Vagina (tissue), 2 donors: ENCODE measurements at places on chromosomes 7 and 10. TPM values are rescaled to one million over a fixed set of nuclear protein-coding genes. Genes with fewer than 3 reads are reported as not detected.
A peak's percentile ranks its signal among the peaks of the same experiment; 100 is the strongest.

DNA sequence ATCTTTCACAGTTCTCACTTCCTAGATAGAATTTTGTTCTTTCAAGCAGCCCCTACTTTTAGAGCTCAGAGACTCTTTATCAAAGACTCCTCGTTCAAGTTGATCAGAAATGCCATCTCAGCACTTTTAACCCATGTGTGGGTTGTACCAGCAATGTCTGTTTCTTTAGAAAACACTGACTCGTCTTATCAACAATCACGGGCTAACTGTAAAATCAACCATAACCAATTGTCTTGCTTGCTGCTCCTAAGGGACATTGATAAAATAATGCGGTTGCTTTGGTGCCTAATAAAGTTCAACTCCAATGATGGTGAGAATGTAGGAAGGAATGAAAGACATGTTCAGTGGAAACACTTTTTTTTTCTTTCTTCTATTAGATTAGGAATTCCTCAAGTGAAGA is 12.9 kb upstream of the CDK6 start:
- no peak for DNase-seq

DNA sequence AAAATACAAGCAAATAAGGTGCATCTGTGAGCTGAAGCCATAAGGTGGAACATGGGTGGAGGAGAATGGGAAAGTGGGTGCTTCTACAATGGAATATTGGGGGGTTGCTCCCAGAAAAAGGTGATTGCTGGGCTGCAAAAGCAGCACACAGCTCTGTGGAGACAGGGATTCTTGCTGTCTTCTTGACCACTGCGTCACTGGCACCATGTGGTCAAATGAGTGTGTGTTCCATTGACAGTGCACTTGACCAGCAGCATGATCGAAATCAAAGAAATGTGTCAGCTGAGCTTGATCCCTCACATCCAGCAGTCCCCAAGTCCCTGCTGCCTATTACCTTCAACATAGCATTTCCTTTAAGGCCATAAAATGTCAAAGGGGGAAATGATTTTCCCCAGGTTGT is 56.2 kb downstream of the GPR26 start:
- no peak for DNase-seq

GRCh38 chr10:113319479-113319878 is 233.4 kb upstream of the HABP2 start:
- no peak for DNase-seq

- no peak for DNase-seq
These were observed 217.9 kb downstream of the OTUD1 start for GRCh38 chr10:23656735-23657134.

DNA sequence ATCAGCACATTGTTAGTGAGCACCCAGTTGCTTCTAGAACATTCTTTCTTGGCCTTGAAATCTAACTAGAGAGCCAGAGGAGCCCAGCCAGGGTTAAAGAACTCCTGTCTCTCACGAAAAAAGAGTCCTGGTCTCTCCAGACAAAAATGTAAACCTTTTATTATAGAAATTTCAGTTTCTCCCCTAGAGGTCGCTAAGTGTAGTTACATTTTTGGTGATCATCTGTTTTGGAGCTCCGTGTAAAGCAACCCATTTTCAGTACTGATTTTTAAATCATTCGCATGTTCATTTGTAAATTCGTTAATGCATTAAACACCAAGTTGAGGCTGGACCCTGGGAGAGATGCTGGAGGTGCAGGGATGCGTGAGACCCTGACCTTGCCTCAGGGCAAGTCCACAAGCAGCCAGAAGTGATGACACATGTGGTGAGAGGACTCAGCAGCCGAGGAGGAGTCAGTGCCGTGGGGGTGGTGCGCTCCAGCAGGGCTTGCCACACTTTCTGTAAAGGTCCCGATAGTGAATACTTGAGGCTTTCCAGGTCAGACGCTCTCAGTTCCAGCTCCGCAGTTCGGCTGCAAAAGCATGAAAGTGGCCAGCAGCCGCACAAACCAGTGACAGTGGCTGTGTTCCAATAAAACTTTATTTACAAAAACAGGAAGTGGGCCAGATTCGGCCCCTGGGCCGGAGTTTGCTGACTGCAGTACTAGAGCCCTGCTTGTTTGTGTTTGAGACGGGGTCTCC is 578.6 kb upstream of the FOXK1 start:
- no peak for DNase-seq

- no peak for DNase-seq
These were observed 125.5 kb downstream of the RNLS start for GRCh38 chr10:88457660-88458059.

DNA sequence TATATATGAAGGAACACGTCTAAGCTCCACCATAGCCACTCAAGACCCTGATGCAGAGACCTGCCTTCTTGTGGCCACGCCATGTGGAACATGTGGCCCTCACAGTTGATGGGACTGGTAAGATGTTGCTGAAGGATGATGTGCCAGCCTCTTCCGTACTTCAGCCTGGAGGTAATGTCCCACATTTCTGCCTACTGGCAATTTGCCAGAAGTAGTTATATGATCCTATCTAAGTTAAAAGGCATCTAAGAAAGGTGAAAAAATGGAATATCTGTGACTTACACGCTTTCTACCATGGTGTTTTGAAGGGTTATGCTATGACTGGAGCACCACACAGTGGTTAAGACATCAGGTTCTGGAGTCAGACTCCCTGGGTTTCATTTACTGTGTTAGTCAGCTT is 948.7 kb upstream of the GHITM start:
- no peak for DNase-seq

DNA sequence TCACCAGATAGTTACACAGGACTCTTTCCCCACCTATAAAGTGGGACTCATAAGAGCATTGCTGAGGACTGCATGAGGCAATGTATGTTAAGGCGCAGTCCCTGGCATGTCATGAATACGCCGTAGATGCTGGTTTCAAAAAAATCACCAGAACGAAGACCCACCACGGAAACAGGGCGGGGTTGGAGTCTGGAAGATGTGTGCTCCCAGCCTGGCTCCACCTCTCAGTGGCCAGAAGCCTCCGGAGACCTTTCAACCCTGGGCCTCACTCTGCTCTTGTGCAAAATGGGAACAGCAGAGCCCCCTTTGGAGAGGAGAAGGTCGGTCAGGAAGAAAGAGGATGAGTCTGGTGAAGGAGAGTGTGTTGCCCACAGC is 12.4 kb upstream of the ZMIZ1 start:
- no peak for DNase-seq

DNA sequence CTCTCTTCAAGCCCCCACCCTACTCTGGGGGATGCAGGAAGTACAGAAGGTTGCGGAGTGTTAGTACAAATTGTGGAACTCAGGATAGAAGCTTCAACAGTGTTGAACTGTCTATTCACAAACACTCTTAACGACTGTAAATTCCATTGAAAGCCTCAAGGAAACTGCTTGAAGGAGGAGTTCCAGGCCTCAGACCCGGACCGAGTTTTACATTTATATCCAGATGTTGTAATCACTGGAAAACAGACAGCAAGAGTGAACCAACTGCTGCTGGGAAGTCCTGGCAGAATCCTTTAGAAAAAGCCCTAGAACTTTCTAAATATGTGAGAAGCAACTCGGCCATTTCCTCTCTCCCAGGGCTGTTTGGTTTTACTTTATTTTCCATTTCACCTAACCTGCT is 84.1 kb upstream of the LRRC18 start:
- no peak for DNase-seq

- DNase-seq: no peak
These were observed 66.3 kb upstream of the KLF6 start for GRCh38 chr10:3850999-3851937.

DNA sequence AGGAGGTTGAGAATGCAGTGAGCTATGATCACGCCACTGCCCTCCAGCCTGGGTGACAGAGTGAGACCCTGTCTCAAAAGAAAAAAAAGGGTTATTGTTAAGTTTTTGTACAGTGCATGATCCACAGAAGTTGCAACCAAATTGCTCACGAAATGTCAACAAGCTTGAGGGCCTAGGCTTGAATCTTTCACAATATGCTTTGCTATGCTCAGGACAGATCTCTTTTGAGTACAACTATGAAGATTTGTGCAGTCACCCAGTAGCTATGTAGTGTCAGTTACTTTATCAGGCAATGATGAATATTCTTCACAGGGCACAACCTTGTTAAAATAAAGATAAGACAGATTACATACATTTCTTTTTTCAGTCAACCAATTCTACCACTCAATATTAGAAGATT is 109.2 kb downstream of the PRTFDC1 start:
- no peak for DNase-seq

- DNase-seq: peak; percentile 37
These were observed 77.4 kb downstream of the WDR37 start for GRCh38 chr10:1133495-1134045.

DNA sequence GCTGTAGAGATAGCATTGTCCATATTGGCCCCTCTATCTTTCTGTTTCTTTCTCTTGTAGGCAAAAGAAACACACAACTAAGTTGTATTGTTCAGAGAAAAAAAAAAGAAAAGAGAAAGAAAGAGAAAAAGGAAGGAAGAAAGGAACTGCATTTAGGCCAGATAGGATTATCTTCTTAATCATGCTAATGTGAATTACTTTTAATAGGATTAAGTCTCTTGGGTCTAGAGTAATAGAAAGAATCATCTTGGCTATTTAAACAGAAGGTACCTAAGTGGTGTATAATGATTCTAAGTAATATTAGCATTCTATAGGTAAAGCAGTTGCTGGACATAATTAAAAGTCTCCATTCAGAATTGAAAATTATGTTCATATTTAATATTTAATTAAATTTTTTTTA is 42.2 kb downstream of the GPR85 start:
- no peak for DNase-seq

- no peak for DNase-seq
These were observed 35.0 kb downstream of the EVX1 start for GRCh38 chr7:27277628-27278027.

DNA sequence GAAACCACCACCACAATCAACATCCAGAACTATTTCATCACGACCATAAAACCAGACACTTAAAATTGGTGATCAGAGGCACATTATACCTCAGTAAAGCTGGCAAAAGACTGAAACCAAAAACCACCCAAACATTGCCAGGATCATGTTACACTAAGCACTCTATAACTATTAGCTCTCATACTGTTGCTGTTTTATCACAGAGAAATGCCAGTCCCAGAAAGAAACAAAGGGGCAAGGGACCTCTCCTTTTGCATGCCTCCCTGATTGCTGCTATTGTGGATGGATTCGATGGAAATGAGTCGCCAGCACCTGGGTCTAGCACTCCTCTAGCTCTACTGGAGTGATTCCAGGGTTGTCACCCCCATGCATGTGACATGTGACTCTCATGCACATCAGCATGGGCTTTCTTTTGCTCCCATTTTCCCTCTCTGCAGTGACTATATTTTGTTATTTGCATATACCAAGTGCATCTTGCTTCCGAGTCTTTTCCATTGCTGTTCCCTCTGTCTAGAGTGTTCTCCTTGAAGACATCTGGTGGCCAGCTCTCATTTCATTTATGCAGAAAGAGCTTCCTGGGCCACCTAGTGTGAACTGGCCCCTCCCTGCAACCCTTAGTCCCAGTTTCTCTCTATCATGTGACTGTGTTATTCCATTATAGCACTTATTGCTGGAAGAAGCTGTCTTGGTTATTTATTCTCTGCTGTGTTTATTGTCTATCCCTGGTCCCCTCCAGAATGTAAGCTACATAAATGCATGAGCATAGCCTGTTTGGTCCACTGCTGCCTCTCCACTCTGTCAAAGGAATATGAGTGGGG is 300.6 kb downstream of the PLXNA4 start:
- DNase-seq: no peak

- DNase-seq: no peak
These were observed 4.0 kb upstream of the ZNF746 start for GRCh38 chr7:149501651-149502050.

DNA sequence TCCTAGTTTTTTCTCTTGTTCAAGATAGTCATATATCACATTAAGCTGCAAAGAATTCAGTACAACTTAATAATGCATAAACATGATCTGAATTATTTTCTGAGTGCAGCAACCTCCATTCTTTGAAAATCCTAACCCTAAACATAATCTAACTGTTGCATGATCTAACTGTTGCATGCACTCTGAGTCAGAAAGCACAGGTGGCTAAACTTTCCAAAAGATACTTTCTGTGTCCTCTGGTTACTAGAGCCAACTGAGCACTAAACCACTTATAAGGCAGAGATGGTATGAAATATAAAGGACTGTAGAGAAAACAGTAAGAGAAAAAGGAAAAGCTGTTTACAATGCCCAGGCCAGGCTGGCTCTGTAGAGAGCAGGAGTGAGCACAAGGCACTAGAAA is 23.0 kb upstream of the FAM133B start:
- DNase-seq: no peak

GRCh38 chr7:6379886-6380285 is 67.9 kb downstream of the DAGLB start:
- DNase-seq: no peak

- DNase-seq: peak; percentile 61
These were observed 199.8 kb downstream of the EBF3 start for GRCh38 chr10:129764011-129764900.

DNA sequence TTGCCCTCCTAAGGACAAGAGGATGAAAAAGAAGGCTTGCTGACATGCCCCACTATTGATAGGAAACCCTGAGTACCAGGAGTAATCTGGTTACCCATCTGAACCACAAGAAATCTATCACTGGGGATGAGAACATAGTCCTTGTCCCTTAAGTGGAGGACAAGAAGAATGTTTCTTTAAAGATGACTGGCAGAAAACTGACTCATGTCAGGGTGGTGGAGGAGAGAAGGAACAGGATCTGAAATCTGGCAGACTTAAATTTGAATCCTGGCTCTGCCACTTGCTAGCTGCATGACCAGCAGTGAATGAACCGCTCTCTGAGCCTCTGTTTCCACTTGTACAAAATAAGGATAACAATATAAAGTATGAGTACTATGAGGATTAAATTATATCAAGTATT is 38.9 kb upstream of the XPNPEP1 start:
- no peak for DNase-seq

GRCh38 chr7:46393142-46393541 is 472.1 kb upstream of the IGFBP3 start:
- DNase-seq: no peak

DNA sequence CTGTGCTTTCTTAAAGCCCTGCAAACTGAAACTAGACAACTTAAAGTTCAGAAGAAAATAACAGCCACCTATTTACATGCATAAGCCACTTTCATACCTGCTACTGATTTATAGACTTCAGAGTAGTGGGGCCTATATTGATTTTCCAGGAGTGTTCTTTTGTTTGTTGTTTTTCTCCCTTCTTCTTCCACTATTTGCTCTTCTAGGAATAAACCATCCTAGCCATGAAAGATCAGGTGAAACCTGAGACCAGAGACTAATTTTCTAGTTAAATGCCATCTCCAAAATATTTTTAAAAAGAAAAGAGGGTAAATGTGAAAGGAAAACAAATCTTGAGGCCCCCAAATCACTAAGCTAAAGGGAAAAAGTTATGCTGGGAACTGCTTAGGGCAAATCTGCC is 72.4 kb upstream of the C1GALT1 start:
- DNase-seq: no peak

GRCh38 chr10:23870651-23871610 is 338.0 kb upstream of the KIAA1217 start:
- DNase-seq: no peak

- DNase-seq: no peak
These were observed 236.8 kb downstream of the FRMD4A start for GRCh38 chr10:14093730-14094484.

NACAD gene
- 9.6 TPM for total RNA-seq

TSPAN15 gene
- 26.5 TPM for total RNA-seq

PPP1R3C gene
- total RNA-seq: 26.3 TPM

C10orf95 gene
- not detected for total RNA-seq

TDRD1 gene
- not detected for total RNA-seq

WDR86 gene
- 19.4 TPM for total RNA-seq

PRTFDC1 gene
- total RNA-seq: 7.6 TPM

UCN3 gene
- total RNA-seq: not detected

LRRC18 gene
- not detected for total RNA-seq

WNT16 gene
- total RNA-seq: 7.4 TPM
